CD4-positive, alpha-beta T cell (primary cell): ENCODE measurements at places on chromosomes 12 and 14.

DNA sequence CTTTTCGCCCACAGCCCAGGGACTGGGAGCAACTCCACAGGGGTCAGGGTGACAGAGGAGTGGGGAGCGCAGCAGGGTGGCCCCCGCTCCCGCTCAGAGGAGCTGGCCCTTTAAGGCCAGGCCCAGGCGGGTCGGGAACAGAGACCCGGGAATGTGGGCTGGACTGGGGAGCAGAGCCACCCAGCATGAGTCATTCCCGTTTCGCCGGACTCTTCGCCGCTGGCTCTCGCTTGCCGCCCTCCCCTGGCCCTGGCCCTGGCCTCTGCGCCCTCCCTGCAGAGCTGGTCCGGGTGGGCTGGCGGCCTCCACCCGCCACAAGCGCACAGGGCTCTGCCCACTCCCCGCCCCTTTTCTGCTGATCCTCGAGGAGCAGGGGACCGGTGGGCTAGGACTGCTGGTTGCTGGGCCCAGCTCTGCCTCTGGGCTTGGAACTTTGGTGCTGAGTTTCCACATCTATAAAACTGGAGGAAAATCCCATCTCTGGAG lies 92.8 kb downstream of the NINJ2 start:
- H3K4me3 ChIP-seq: peak overlapping the region; percentile 69
- H3K27me3 ChIP-seq: no peaks in the 10 kb centered on the region
- H3K27ac ChIP-seq: no peak overlapping the region
- DNase-seq: peak; percentile 34
- peaks cover 2% of the 10 kb centered on the region for H3K36me3 ChIP-seq

- H3K4me3 ChIP-seq: no peak overlapping the region
- DNase-seq: no peak
- no peaks in the 10 kb centered on the region for H3K36me3 ChIP-seq
- H3K4me1 ChIP-seq: no peaks in the 10 kb centered on the region
- H3K27ac ChIP-seq: no peak overlapping the region
These were observed 120.2 kb downstream of the EMP1 start for GRCh38 chr12:13316587-13317246.

DNA sequence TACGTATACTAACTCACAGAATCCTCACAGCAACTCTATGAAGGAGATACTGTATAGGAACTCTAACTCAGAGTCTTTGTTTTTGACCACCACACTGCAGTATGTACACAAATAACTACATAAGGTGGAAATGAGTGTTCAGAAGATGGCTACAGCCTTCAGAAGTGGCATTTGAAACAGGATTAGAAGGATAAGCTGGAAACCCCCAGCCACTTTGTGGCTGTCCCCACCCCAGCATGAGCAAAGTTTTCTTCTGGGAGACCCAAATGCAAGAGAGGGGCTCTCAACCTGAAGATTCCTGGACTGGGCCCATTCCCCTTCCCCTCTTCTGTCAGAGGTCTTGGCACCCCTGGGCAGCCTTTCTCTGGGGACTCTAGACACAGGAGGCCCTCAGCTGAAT lies 43.2 kb upstream of the PNMA1 start:
- peak overlapping the region; percentile 88 for H3K27ac ChIP-seq
- H3K27me3 ChIP-seq: no peaks in the 10 kb centered on the region
- H3K4me1 ChIP-seq: peaks cover 85% of the 10 kb centered on the region

GRCh38 chr14:94424371-94424770 lies 28.2 kb downstream of the SERPINA11 start:
- H3K4me3 ChIP-seq: no peak overlapping the region
- DNase-seq: no peak
- peaks cover 24% of the 10 kb centered on the region for H3K27me3 ChIP-seq
- H3K27ac ChIP-seq: no peak overlapping the region
- no peaks in the 10 kb centered on the region for H3K4me1 ChIP-seq

GRCh38 chr14:100078216-100078803 lies 13.1 kb downstream of the EVL start:
- H3K27me3 ChIP-seq: no peaks in the 10 kb centered on the region
- DNase-seq: no peak
- H3K4me1 ChIP-seq: peaks cover 96% of the 10 kb centered on the region
- H3K36me3 ChIP-seq: peaks cover 74% of the 10 kb centered on the region

GRCh38 chr12:67433385-67434175 lies 164.4 kb downstream of the CAND1 start:
- no peaks in the 10 kb centered on the region for H3K36me3 ChIP-seq
- H3K4me1 ChIP-seq: no peaks in the 10 kb centered on the region
- DNase-seq: no peak
- no peak overlapping the region for H3K27ac ChIP-seq
- H3K27me3 ChIP-seq: no peaks in the 10 kb centered on the region

- no peak overlapping the region for H3K4me3 ChIP-seq
- H3K36me3 ChIP-seq: peaks cover 5% of the 10 kb centered on the region
- H3K27me3 ChIP-seq: no peaks in the 10 kb centered on the region
- DNase-seq: no peak
- H3K4me1 ChIP-seq: peaks cover 9% of the 10 kb centered on the region
- no peak overlapping the region for H3K27ac ChIP-seq
These were observed 36.6 kb downstream of the TC2N start for GRCh38 chr14:91830777-91831176.

DNA sequence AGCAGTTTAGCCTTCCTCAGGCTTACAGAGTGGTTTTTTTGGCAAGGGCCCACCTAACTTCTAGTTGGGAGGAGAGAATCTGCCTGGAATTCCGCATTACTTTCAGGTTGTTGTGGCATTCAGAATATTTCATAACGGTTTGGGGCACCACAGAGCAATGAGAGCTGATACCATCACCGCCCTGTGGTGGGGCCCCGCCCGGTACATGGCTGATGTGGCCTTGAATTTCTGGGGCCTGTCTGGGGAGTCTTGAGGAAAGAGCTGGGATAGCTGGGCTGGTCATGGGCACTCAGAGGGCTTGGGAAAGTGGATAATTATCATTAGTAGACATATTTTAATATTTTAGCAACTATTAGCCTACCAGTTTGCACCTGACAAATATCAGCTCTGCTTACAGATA lies 4.2 kb downstream of the TESPA1 start:
- peaks cover 55% of the 10 kb centered on the region for H3K4me1 ChIP-seq
- peak overlapping the region; percentile 73 for H3K4me3 ChIP-seq
- H3K27ac ChIP-seq: peak overlapping the region; percentile 88

- no peak overlapping the region for H3K4me3 ChIP-seq
- DNase-seq: peak; percentile 66
- peaks cover 8% of the 10 kb centered on the region for H3K4me1 ChIP-seq
- peaks cover 74% of the 10 kb centered on the region for H3K36me3 ChIP-seq
- H3K27me3 ChIP-seq: no peaks in the 10 kb centered on the region
- H3K27ac ChIP-seq: no peak overlapping the region
These were observed 73.8 kb downstream of the SYNE3 start for GRCh38 chr14:95442633-95443021.
